ENCODE measurements at places on chromosomes 3 and 15.

DNA sequence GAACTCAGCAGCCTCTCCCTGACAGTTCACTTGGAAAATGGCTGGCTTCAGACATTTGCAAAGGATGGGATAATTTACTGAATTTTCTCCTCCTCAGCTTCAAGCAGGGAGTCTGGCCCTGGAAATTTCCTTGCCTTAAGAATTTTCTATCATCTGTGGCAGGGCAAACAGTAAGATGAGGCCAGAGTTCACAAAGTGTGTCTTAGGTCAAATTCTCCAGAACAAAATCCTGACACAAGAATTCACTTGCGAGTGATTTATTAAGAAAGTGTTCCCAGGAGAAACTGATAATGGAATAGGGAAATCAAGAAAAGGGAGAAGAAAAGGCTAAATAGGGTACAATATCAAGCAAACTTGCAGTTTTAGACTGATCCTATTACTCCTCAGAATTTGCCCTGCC lies 55.3 kb downstream of the SNTN start:
- DNase-seq = no peak

DNA sequence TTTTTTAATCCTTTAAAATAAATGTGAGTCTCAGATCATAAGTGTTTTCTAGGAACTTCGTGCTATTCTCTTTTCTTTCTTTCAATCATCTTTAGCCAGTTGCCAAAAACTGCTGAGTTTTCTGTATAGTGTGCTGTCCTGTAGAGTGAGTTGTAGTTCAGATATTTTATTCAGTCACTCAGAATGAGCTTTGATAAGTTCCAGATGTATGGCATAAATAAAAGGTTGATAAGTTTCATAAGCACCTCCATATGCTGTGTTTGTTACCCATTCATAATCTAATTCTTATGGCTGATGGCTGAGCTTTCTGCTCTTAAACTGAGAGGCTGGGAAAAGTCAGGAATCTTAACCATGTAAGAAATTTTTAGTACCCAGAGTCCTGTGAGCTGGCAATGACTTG lies 59.3 kb upstream of the COL6A6 start:
- no peak for DNase-seq

DNA sequence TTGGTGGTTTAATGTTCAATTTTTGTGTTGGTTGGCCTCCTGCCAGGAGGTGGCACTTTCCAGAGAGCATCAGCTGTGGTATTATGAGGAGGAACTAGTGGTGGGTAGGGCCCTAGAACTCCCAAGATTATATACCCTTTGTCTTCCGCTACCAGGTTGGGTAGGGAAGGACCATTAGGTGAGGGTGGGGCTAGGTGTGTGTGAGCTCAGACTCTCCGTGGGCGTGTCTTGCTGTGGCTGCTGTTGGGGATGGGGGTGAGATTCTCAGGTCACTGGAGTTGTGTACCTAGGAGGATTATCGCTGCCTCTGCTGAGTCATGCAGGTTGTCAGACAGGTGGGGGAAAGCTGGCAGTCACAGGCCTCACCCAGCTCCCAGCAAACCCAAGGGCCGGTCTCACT lies 187.1 kb downstream of the DPH6 start:
- no peak for DNase-seq

DNA sequence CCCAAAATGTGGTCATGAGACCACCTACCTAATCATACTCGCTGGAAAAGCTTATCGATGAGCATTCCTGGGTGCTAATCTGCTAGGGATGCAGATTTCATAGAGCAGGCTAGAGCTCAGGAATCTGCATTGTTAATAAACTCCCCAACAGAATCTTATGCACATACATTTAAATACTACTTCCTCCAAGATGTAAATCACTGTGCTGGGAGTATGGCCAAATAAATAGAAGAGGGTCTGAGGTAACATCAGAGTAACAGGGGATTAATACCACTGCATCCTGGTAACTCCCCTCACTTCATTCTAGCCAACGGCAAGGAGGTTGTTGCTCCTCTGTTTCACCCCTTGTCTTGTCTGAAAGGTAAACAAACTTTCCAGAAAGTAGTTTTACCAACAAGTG lies 118.3 kb upstream of the SEMA6D start:
- no peak for DNase-seq

GRCh38 chr3:13939206-13939605 lies 59.3 kb upstream of the WNT7A start:
- DNase-seq = no peak

- peak; percentile 8 for DNase-seq
These were observed 59.2 kb upstream of the IL12A start for GRCh38 chr3:159929171-159930141.

DNA sequence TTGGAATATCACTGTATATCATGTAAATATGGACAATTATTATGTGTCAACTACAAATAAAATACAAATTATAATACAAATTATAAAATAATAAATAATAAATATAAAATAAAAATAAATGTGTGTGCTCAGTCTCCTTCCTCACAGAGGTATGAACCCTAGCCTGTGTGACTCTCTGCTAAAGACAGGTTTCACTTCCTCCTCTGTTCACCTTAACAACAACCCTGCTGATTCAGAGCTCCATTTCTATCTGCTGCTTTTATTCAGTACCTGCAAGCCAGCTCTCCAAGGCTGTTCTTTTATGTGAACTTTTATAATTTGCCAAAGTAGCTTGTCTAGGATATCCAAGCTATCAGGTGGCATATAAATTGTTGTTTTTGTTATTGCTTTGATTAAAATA lies 610.7 kb upstream of the GRM7 start:
- DNase-seq = no peak

DNA sequence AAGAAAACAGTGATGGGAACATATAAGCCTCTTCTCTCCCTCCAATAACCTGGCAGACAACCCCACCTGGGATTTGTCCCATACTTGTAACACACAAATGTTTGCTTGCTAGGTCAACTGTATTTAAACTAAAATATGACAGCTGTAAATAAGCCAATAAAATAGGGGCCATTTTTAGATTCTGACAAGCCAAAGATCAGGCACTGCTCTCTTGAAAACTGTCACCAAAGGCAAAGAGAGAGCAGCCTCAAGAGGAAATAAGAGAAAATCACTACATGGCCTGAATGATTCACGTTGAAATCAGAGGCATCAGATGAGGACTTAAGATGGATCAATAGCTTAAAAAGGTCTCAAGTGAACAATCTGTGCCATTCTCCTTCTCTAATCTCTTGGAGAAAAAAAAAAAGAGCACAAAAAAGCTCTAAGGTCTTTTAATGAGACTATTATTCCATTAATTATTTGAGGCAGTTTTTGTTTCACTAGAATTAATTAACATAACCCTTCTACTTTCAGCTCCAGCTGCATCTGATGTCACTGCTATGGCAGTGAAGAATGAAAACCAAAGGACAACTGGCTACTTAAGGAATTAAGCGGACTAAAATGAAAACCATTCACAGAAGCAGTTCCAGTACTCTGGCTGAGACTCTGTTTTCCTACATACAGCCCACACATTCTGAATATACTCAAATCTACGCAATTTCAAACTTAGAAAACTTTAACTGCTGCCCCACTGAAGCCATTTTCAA lies 19.0 kb downstream of the MYO5A start:
- DNase-seq = no peak

GRCh38 chr3:136882571-136882970 lies 20.6 kb downstream of the NCK1 start:
- no peak for DNase-seq

DNA sequence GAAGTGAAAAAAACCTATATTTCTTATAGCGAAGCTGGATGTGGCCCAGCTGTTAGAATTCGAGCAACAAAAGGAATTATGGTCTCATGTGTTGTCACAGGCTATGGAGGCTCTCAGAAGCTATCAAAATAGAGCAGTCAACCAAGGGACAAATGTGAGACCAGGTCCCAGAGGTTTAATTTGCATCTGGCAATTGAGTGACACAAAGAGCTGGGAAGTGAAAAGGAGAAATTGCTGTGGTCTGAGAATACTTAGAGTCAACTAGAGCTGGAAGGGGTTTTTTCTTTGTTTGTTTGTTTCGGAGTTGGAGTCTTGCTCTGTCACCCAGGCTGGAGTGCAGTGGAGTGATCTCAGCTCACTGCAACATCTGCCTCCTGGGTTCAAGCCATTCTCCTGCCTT lies 61.3 kb upstream of the SMAD3 start:
- DNase-seq = no peak

DNA sequence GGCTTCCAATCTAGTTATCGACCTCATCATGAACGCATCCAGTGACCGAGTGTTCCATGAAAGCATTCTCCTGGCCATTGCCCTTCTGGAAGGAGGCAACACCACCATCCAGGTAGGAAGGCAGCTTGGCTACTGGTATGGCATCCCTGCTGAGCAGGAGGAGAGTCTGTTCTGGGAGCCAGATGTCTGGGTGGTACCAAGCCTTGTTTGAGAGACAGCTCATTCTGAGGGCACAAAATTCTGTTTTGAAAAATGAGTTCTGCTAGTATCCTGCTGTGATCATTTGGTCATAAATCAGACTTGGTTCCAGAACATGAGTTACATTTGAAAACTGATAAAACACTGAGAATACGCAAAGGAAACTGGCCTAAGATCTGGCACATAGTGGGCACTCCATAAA lies 242.1 kb downstream of the ITPR1 start:
- DNase-seq = no peak

DNA sequence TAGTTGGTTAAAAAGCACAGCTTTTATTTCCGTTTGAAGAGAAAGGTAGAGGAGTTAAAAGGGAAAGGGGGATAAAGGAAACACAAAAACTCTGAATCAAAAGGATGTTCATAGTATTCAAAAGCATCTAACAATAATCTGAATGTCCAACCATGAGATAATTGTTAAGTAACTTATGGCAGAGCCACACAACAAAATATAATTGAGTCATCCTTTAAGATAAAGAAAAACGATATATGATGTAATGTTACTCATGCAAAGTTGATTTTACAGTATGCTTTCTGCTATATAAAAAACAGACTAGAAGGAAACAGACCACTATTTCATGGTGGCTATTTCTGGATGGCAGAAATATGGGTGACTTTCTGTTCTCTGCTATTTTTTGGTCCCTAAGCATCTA lies 3.9 kb downstream of the XPC start:
- no peak for DNase-seq

DNA sequence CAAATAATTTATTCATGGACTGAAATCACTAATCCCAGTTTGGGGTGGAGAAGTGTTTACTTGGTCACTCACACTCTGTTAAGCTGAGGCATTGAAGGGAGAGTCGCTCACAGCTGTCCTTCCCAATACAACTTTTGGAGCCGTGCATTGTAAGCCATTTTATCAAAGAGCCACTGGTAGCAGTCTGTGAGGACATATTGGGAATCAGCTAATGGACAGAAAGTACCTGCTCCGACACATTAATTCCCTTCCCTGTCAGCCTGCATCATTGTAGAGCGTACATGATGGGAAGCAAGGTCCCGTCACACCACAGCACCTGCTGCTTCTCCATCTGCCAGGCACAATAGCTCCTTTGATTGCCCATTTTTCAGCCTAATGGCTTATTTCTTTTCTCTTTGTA lies 643.2 kb downstream of the SQOR start:
- no peak for DNase-seq

All from activated CD4-positive, alpha-beta T cell treated with anti-CD3 and anti-CD28 coated beads, Interleukin-2, Interleukin-6, amounts not matched to agents 100 ng/mL and 50 ng/mL, durations not matched to agents 16 hours and 8 hours (primary cell).